Sigmoid colon (tissue), 7 donors: ENCODE measurements at places on chromosomes 5 and 9.
A peak's percentile ranks its signal among the peaks of the same experiment; 100 is the strongest.

DNA sequence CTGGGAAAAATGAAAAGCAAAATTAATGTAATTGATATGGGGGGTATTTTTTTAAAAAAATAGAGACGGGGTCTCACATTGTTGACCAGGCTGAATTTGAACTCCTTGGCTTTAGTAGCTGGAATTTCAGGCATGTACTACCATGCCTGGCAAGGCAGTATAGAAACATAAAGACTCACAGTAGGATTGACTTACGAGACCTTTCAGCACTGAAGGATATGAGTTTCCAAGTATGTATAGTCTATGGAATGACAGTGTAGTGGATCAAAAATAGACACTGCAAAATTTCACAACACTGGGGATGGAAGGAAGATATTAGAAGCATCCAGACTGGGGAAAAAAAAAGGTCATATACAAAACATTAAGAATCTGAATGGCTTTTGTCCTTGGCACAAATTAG is 6.8 kb downstream of the DCP2 start:
- no peak for DNase-seq

DNA sequence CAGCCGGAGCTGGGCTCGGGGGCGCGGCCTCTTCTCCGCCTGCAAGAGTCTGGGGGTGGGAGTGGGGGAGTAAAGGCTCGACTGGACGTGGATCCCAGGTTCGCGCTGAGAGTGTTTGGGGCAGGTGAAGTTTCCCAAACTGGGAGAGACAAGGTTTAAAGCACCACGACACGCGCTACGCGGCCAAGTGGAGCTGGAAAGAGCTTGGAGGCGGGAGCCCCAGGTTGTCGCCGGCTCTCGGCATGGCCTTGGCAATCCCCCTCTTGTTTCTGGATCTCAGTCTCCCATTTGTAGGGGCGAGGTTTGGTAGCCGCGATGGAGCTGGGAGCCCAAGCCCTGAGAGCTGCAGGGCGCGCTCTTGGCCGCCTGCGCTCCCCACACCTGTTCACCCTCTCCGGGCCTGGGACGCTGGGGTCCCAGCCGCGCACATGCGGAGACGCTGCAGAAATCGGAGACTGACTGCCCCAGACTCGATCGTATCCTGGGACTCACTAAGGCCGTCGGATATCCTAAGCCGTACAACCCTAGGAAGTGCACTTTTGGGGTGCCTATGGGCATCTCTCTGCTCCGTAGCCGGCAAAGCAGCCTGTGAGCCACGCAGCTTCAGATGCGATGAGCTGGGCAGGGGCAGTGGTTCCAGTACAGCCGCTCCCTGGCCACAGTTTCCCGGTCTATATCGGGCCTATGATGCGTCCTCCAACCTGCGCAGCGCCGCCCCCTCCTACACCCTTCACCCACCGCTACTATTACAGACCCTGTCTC is 937 bp downstream of the TMOD1 start:
- DNase-seq: no peak

DNA sequence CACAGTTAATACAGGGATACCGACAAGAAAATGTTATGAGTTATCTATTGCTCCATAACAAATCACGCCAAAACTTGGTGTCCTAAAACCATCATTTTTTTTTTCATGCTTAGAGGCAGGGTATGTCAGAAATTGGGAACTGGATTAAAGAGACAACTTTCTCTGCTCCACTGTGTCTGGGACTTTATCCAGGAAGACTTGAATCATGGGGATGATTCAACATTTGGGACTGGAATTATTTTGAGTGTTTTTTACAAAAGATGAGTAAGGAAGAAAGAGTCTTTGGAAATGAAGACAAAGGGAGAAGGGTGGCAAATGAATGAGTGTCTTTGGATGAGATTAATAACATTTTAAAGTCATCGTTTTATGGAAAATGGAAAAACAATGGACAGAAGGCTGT is 1883.7 kb upstream of the C9orf72 start:
- DNase-seq: no peak

DNA sequence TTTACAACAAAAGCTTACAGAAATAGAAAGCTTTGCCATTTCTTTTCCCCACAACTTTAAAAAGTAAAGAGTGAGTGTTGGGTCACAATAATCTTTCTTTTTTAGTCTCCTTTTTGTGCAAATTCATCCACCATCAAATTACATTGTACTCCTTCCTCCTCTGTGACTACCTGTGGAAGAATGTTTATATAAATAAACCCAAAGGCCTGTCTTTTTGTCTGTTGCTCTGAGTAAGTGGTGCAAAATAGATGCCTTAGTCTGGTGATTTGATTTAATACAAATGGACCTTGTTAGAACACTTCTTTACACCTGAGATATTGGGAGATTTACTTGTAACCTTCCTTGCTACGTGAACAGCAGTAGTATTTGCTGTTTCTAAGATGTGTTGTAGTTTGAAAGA is 53.5 kb upstream of the TAF11L2 start:
- no peak for DNase-seq

DNA sequence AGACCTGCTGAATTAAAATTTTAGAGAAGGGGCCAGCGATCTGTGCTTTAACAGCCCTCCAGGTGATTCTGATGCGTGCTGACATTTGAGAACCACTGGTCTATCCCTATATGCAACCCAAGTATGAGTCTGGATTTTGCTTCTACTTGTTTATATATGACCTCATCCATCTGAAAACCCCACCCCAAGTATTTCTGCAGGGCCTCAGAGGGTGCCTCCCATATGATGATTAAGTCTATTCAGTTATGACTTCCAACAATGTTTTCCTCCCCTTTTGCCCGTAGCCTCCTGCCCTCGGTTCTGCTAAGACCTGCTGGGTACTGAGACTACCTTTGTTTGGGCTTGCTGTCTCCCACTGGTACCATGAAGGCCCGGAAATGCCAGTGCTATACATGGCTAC is 376.0 kb upstream of the SMARCA2 start:
- DNase-seq: no peak

GRCh38 chr5:131613423-131613822 is 21.6 kb downstream of the RAPGEF6 start:
- DNase-seq: no peak

DNA sequence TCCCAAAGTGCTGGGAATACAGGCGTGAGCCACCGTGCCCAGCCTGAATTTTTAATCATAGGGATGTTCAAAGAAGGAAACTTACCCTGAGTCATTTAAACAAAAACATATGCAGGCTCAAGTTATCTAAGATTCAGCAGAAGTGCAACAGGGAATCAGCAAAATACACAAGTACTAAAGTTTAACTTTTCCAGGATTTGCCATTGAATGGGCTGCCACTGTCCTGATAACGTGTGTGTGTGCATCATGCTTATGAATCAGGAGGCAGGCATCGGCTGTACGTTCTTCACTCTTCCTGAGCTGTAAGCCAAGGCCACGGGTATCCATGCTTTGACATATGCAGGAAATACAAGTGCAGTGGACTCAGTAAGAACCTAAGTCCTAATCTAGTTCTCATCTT is 48.8 kb upstream of the FST start:
- DNase-seq: no peak

- DNase-seq: no peak
These were observed 451.3 kb downstream of the NFIB start for GRCh38 chr9:13862654-13863053.

DNA sequence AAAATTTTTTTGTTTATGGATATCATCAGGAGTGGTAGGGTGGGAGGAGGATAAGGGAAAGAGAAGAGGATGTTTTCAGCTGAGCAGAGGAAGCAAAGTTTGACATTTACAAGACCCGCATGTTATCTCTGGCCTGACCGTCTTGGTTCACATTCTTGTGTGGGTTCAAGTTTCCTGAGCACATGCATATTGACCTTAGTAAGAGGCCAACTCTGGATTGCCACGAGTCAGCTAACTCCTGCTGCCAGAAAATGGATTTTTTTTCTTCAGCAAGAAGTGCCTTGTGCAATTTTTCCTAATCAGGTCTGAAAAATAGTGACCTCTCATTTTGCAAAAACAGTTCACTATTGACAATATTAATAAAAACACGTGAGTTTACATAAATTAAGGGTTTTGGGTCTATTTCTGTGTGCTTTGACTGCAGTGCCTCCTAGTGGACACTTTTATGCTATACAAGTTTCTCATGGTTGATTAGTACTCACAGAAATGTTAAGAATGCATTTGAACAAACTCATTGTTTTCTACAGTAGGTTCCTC is 27.1 kb upstream of the BASP1 start:
- peak; percentile 77 for DNase-seq

- DNase-seq: peak; percentile 66
These were observed 10.7 kb upstream of the STK32A start for GRCh38 chr5:147223948-147224791.

- no peak for DNase-seq
These were observed 100.4 kb downstream of the IRX2 start for GRCh38 chr5:2651116-2651515.

GRCh38 chr5:16805486-16805885 is 130.6 kb downstream of the MYO10 start:
- DNase-seq: no peak

DNA sequence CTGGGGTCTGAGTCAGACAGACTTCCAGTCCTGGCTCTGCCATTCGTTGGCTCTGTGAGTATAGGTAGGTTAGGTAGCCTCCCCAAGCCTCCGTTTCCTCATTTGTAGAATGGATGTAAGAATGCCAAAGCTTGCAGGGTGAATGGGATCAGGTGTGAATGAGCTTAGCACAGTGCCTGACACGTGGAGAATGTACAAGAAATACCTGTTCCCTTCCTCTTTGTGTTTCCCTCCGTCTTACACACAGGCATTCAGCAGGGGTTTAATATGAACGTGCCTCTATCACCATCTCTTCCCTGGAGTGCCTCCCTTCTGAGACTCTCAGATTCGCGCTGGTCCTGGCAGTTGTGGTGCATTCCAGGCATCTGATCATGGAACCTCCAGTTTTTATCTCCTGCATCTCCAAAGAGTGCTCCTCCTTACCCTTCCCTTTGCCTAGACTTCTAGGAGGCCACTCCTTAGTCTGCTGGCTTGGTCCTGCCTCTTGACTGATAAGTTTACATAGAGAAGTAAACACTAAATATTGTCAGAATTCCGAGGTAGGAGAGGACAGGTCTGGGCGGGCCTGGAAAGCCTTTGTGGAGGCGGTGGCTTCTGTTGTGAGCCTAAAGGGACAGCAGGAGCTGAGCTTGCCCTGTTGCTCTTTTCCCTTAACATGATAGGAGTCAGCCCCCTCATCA is 199.4 kb downstream of the AOPEP start:
- no peak for DNase-seq

DNA sequence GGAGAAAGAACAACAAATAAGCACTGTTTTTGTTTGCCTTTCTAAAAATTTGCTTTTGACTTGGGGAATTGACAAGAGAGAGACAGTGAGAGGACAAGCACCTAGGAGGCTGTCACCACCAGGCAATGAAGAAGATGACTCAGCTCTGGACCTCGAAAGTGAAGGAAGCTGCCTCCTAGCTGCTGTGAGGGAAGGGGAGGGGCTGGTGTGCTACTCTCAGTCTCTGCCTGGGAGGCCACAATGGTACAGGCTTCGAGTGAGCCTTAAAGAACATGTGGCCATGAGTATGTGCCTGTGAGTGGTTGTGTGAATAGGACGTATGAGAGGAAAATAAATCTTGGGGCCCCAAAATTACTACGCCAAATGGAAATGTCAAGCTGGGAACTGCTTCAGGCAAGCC is 7.1 kb upstream of the PLK2 start:
- DNase-seq: no peak

- DNase-seq: no peak
These were observed 141.7 kb downstream of the SV2C start for GRCh38 chr5:76224898-76225297.

GRCh38 chr5:24816206-24816605 is 171.4 kb upstream of the CDH10 start:
- no peak for DNase-seq

DNA sequence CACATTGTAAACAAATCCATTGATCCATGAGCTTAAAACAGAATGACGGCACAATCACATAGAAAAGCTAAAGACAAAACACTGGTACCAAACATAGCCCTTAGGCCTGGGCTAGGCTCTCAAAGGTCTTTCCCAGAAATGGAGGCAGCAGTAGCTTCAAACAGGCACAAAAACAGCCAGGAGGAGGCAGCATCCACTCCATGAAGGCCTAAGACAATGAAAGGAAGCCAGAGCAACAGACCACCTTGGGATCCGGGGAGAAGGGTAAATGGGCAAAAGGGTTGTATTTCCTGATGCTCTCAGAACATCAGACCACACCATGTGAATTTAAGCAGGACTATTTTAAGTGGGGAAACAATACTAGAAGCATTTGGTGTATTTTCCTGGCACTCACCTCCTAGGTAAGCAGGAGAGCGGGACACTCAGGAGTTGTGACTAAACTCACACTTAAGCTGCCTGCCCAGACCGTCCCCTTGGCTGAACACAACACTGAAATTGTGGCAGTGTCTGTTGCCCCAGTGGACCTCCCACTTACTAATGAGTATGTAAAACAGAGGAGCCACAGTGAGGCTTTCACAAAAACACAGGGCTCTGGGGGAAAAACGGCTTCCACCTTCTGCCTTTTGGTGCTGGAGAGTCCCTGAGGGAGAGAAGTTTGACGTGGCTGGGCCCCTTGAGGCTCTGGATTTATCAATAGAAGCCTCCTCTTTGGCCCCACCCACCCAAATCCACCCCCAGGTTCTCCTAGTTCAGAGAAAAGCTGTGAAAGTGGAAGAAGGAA is 11.9 kb downstream of the GNPDA1 start:
- no peak for DNase-seq

DNA sequence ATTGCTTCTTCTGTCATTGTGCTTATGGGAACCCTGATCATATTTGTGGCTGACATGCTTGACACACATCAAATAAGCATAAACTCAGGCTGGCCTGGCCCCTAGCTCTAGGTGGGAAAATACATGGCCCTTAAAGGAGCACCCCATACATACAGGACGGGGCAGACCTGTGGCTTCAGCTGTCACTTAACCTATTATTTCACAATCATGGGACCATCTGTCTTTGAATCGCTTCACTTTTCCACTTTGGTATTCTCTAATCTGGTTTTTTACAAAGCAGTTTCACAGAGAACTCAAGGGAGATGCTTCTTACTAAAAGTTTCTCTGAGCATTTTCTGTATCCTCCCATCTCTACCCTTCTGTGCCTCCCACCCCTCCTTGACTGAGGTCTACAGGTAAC is 34.6 kb upstream of the LRRTM2 start:
- no peak for DNase-seq

GRCh38 chr5:43616535-43616934 is 13.6 kb downstream of the NNT start:
- no peak for DNase-seq

GRCh38 chr9:119368681-119369581 is at the start of gene BRINP1:
Gene BRINP1, minus strand, starts transcription at chr9:119369435. Its CDS starts 56,080 bp downstream, at chr9:119313355.
- no peak for DNase-seq
